Left colon (tissue), 2 donors: ENCODE measurements at places on chromosomes 12 and 14. TPM values are rescaled to one million over a fixed set of nuclear protein-coding genes. Genes with fewer than 3 reads are reported as not detected.

Gene HOXC10
- not detected for total RNA-seq

Gene ASPG
- total RNA-seq: 60.8 TPM

Gene GALNT6
- 31.4 TPM for total RNA-seq

GRCh38 chr14:74983343-74983742, 19.4 kb upstream of the EIF2B2 start:
- no peak for DNase-seq

GRCh38 chr12:69161829-69162228, 77.5 kb upstream of the CPSF6 start:
- DNase-seq: no peak

DNA sequence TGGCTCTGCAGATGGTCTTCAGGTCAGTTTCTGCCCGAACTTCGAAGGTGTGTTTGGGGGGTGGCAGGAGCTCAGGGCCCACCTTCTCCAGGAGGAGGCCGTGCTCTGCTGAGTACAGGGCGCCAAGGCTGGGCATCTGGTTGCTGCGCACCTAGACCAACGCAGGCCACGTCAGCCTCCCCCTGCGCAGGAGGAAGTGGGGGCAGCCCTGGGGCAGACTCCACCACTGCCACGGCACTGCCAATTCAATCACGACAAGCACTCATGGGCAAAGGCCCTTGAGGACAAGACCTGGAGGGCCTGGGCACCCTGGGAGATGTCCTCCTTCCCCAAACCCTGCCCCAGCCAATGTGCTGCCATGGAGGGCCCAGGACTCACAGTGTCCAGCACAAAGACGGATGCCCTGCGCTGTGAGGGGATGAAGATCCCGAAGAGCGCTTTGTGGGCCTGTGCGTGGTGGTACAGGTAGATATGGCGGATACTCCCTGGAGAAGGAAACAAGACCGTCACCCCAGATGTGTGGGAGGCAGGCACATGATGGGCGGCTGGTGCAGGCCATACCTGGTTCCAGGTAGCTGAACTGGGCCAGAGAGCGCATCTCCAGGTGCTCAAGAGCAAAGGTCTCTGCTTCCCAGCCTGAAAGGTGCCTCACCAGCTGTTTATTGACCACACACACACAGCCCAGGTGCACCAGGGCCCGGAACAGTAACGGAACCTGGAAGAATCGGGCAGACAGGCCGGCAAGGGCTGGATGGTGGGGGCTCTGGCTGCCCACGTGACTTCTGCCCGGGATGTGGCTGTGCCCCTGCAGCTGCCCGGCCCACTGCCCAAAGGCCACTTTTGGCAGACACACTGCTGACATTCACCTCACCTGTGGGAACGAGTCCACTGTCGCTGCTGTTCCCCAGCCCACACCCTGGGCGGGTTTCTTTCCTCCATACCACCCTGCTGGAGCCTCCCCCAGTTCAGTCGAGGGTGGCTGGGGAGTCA, 24.6 kb downstream of the P2RX2 start:
- no peak for DNase-seq

- no peak for DNase-seq
Observed at GRCh38 chr12:12022306-12022936, 48.3 kb upstream of the BCL2L14 start.
